ENCODE measurements at places on chromosomes 3 and 15.

- peak; percentile 68 for DNase-seq
Observed at GRCh38 chr3:156818890-156819289, 7.3 kb upstream of the LEKR1 start.

GRCh38 chr3:115913069-115913686 lies 289.9 kb downstream of the GAP43 start:
- peak; percentile 16 for DNase-seq

DNA sequence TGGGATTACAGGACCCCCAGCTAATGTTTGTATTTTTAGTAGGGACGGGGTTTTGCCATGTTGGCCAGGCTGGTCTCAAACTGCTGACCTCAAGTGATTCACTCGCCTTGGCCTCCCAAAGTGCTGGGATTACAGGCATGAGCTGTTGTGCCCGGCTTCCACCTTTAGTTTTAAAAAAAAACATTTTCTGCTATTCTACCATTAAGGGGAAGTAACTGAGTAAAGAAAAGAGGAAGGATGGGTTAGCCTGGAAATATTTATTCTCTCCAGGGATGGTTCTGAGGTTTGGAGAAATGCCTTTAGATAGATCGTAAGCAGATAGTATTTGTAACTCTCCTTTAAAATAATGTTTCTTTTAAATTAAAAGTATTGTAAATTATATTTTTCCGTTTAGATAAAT lies 3.1 kb downstream of the AP4E1 start:
- DNase-seq: peak; percentile 54

DNA sequence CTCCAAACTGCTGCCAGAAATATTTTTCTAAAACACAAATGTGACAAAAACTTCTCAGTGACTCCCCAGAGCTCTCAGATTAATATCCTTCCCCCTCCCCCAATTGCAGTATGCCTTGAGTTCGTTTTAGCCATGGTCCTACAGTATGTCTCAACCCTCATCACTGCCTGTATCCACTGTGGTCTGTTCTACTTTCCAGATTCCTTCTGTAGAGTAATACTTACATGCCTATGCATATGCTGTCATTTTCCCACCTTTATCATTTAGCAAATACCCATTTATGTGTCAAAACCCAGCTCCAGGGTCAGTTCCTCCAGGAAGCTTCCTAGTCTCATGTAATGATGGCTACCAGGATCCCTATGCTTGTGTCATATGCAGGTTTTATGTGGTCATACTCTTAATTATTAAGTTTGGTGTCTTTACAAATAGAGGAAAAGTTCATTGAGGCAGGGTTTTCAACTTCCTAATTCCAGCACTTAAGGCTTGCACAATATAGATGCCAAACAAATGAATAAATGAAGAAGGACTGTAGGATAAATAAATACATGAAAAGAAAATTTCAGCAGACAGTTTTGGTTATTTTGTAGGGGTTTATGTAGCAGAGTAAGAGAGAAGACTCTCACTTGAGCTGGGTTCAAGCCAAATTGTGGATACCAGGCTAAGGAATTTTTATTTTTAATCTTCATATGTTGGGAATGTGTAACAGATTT lies 170.8 kb downstream of the ALCAM start:
- peak; percentile 21 for DNase-seq

DNA sequence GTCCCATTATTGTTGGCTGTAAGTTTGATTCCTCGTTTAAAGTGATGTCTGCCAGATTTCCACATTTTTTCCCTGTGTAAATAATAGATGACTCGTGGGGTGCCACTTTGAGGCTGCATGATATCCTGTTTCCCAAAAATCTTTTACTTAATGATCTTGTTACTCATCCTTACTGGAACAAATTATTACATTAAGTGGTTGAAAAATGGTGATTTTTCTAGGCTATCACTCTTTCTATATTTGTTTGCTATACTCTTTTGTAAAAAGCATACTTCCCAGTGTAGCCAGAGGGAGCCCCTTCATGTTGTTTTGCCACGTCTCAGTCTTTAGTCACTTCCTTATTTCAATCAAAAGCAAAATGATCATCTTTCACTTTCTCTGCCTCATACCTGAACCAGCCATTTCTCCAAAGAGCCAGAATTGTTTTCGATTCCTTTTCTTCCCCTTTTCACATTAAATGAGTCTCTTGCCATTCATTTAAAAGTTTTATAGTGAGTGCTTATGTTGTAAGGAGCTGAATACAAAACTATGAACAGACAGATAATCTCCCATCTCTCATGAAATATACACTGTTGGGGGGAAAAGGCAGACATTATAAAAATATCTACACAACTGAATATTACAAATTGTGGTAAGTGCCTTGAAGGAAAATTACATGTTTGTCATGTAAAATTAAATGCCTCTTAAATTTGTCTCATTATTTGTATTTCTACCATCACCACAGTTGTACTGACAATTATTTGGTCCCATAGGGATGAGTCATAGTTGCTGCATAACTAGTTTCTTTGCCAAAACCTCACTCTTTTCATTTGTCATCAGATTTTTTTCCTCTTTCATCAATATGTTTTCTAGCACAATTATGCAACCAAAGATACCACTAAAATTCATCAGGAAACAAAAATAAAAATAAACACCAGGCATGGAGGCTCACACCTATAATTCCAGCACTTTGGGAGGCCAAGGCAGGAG lies 41.5 kb downstream of the ADGRG7 start:
- DNase-seq: peak; percentile 88

DNA sequence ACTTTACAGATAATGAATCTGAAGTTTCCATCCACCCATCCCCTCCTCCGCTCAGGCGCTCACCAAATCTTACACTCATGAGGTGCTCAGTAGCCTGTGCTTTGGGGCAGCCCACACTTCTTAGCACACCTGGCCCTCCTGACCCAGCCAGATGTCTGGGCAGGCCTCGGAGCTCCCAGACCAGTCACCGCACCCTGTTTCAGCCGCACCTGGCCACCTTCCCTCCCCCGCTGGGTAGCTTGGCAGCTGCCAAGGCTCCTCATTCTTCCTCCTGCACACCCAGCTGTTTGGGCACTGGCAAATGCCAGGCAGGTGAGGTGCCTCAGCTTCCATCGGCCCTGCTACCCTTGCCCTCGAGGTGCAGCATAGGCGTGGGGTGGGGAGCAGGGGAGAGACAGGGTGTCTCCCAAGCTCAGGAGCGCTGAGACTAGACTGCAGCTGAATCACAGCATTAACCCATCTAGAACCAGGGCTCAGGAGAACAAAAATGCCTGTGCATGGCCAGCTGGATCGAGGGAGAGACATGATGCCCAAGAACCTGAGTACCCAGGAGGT lies 45.8 kb downstream of the CDC25A start:
- no peak for DNase-seq

DNA sequence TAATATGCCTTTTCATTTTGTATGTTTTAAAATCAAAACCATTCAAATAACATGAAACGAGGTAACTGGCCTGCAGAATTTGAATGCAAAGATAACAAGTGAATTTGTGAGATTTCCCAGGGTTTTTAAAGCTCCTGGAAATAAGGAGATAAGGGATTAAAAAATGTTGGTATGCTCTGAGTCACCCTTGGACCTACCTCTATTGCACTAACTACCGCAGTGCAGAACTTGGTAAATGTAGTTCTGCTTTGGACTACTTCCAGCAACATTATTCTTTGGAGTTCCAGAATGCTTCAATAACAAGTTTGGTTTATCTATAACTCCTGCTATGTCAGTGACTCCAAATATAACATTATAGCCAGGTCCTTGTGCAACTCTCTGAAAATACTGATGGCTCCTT lies 201.7 kb downstream of the GAP43 start:
- DNase-seq: peak; percentile 12

DNA sequence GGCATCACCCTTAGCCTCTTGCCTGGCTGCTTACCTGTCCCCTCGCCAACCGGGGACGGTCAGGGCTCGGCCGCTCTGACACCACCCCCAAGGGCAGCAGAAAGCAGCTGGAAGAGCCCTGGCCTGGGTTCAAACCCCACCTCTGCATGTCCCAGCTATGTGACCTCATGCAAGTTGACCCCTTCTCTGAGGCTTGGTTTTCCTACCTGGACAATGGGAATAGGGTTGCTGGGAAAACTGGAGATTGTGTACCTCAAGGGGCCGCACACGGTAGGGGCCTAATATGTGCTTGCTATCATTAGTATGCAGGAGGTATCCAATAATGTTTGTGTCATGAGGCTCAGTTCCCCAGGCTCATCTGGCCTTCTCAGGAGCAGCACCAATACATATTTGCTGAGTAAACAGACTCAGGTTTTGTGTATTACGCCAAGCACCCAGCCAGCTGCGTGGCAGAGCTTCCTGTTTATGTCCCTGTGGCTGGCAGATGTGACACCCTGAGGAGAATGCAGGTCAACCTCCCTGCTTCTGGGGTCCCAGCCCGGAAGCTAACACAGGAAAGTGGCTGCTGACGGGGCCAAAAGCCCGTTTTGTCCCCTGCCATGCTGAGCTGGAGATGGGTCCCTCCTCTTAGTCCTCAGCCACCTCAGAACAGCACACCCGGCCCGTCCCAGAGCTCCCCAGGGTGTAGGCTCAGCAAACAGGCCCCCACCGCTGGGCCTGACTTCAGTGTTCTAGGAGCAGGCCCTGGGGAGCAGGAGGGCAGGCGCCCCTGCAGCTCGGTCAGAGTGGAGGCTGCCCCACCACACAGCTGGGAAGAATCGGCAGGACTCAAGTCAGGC lies 29.7 kb downstream of the PLXND1 start:
- no peak for DNase-seq

DNA sequence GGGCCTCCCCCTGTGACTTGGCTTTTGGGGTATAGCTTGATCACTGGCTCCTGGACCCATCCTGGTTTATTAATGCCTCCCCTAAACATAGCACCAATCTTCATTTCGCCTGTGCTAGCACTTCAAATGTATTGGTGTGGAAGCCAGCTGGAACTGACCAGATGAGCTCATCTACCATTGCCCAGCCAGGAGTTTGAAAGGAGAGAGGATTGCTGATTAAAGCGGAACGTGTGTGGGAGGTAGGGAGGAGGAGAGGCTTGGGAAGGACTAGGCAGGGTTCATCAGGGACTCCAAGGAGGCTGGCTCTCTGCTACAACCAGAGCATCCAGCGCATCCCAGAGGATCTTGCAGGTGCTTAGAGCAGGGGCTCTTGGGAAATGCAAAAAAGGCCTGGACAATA lies 34.4 kb upstream of the TLE3 start:
- peak; percentile 75 for DNase-seq

GRCh38 chr3:196660381-196661166 lies 21.1 kb downstream of the NRROS start:
- no peak for DNase-seq

- DNase-seq: peak; percentile 83
Observed at GRCh38 chr15:70870051-70870450, 16.1 kb upstream of the LARP6 start.

DNA sequence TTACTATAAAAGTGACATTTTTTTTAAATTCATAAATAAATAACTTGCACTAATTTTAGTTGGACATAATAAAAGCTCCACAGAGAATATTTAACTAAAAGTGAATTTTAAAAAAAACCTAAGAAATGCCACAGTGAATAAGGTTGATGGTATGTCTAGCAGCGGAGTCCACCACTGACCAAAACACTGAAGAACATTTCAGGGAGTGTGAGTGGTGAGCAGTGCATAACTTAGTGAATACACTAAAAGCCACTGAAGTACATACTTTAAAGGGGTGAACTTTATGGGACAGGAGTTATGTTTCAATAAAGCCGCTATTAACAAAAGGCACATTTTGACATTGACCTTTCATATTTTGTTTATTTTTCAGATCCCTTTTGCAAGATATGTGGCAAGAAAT lies 32.3 kb downstream of the SRP14 start:
- peak; percentile 61 for DNase-seq

DNA sequence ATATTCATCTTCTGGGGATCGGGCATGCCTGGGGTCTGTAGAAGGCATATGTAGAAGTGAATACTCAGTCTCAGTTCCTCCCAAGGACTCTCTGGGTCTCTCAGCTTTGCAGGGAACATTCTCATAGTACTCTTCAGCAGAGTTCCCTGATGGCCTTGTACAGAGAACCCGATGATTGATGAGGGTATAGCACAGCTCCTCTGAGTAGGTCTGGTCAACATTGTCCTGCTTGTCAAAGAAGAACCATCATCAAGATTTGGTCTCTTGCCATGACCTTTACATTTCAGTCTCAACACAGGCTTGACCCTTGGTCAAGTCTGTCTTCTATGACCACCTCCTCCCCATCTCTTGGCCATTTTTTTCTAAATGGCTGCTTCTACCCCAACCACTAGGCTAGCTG lies 9.5 kb downstream of the GCSAM start:
- DNase-seq: no peak

- no peak for DNase-seq
Observed at GRCh38 chr3:94869059-94869547, 806.2 kb downstream of the NSUN3 start.

- no peak for DNase-seq
Observed at GRCh38 chr3:149942409-149942808, 28.3 kb downstream of the PFN2 start.

DNA sequence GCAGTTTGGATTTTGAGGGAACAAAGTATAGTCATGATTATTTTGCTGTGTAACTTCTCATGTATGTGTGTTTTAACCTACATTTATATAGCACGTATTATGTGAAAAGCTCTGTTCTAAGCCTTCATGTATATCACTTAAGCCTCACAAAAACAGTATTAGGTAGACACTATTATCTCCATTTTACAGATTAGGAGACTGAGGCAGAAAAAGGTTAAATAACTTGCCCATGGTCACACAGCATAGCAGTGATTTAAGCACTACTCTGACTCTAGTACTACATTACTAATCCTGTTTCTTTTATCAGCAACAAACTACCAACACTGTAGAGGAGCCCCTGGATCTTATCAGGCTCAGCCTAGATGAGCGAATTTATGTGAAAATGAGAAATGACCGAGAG lies 2.6 kb downstream of the LSM3 start:
- DNase-seq: no peak

DNA sequence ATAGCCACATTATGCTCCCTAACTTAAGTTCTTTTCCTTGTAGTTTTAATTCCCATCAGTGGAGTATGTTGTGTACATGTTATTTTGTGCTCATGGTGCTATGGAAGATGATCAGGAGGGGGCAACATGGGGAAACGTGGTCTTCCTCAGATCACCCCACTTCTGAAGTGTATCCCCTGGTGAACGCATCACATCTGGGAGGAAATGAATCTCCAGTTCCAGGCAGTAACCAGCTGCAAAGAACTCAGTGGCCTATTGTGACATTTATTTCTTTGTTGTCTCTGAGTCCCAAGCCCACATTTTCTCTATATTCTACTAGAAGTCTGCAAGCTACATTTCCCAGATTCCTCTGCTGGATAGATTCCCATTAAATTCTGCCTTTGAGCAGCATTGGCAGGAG lies 217.0 kb downstream of the SATB1 start:
- no peak for DNase-seq

GRCh38 chr3:117523418-117523817 lies 813.8 kb downstream of the TUSC7 start:
- no peak for DNase-seq

GRCh38 chr15:76866008-76866407 lies 39.1 kb downstream of the SCAPER start:
- peak; percentile 17 for DNase-seq

GRCh38 chr15:79629687-79630086 lies 197.6 kb downstream of the MINAR1 start:
- peak; percentile 87 for DNase-seq

- no peak for DNase-seq
Observed at GRCh38 chr3:188239577-188239976, 85.6 kb downstream of the LPP start.

- DNase-seq: no peak
Observed at GRCh38 chr15:74175271-74176191, 2.0 kb downstream of the ISLR start.

- DNase-seq: no peak
Observed at GRCh38 chr3:197511853-197512635, 43.7 kb downstream of the BDH1 start.

GRCh38 chr3:161388855-161389254 lies 17.5 kb upstream of the SPTSSB start:
- peak; percentile 28 for DNase-seq

Data from fibroblast of mammary gland (primary cell).